ENCODE measurements at places on chromosomes 1 and 21. TPM values are rescaled to one million over a fixed set of nuclear protein-coding genes. Genes with fewer than 3 reads are reported as not detected.

- peak; percentile 69 for DNase-seq
These were observed 12.2 kb downstream of the ZDHHC18 start for GRCh38 chr1:26838474-26839338.

DNA sequence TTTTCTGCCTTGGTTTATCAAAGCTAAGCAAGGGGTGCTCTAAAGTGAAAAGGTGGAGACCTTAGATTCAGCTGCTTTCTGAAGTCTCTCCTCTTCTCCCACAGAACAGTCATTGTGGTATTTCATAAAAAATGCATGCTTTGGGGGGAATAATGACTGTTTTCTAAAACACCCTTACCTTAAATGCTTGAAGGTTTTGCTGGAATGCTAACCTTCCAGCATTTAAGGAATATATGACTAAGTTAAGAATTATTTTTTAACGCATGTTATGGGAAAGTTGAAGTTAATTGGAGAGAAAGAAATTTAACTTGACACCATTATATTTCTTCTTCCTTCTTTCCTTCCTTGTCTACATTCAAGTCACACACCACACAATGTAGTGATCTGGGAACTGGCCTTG, 162.5 kb downstream of the ROR1 start:
- no peak for DNase-seq

- DNase-seq = no peak
These were observed 39.7 kb downstream of the C21orf91 start for GRCh38 chr21:17779496-17779895.

DNA sequence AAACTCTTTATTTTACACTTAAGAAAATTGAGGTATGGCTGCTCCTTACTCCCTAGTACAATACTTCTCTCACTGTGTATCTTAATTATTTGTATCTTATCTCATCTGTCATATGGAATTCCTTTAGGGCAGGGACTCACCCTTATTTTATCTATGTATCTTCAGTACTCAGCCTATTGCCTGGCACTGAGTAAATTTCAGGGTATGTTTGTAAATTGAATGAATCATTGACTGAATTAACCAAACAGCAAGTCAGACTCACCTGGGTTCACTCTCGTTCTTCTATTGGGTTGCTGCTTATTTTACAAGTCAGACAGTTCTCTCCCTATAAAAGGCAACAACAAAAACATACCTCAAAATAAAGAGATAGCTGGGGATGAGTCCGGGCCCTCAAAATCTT, 63.8 kb downstream of the LAMC1 start:
- DNase-seq = no peak

DNA sequence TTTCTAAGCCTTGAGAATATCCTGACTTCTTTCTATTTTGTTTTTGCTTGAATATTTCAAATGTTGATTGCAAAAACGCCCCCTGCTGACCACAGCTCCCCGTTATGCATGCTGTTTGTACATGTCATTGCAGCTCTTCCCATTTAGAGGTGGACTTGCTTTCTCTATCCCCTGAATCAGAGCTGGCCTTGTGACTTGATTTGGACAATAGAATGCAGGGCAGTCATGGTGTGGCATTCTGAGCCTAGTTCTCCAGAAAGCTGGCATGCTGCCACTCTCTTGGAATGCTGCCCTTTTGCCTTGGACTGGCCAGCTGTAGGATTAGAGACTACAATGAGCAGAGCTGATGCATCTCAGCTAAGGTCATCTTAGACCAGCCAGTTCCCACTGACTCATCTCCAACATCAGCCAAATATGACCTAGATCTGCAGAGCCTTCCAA, 1561.5 kb downstream of the MRPL39 start:
- DNase-seq = no peak

DNA sequence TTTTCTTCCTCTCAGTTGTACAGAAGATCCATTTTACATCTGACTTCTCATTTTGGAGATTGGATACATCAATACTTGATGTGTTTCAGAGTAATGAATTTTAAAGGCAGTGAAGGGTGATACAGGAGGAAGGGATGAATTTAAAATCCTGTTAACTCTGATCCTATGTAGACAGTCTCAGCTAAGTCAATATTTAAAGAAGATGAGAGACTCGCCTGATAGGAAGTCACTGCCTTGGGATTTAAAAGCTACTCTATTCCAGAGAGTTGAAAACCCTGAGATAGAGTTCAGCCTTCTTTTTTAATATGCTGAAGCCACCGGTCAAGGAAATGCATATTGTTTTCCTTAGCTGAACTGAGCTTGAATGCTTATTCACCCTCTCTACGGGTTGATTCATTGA, 42.7 kb downstream of the HUNK start:
- no peak for DNase-seq

WNT4 gene
- total RNA-seq = not detected

ESPN gene
- total RNA-seq = 0.89 TPM

LCE3D gene
- not detected for total RNA-seq

PDZK1IP1 gene
- total RNA-seq = not detected

Measured in activated CD8-positive, alpha-beta memory T cell treated with anti-CD3 and anti-CD28 coated beads, Interleukin-2, amount 10 ng/mL, durations not matched to agents 7 days and 5 days (primary cell).